Fibroblast of skin of abdomen (primary cell): ENCODE measurements at places on chromosomes 6 and 20.

GRCh38 chr6:137341681-137342195 lies 122.6 kb upstream of the IFNGR1 start:
- DNase-seq, result peak; percentile 80

- DNase-seq, result peak; percentile 29
Measured at GRCh38 chr6:40723967-40724366, 136.8 kb upstream of the LRFN2 start.

DNA sequence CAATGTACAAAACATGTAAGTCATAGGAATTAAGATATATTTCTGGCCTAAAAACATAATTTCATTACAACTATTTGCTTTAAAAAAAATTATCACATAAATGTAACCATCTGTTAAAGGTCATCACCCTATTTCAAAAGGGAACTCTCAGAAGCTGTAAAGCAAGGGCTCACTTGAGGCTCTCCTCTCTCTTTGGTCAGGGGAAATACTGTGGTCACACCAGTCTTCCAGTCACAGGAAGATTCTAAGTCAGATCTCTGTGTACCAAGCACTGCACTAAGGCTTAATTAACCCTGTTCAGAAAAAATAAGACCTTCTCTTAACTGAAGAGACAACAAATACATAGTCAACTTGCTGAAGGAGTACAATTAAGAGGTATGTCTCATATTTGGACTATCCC lies 75.6 kb downstream of the MMS22L start:
- no peak for DNase-seq

DNA sequence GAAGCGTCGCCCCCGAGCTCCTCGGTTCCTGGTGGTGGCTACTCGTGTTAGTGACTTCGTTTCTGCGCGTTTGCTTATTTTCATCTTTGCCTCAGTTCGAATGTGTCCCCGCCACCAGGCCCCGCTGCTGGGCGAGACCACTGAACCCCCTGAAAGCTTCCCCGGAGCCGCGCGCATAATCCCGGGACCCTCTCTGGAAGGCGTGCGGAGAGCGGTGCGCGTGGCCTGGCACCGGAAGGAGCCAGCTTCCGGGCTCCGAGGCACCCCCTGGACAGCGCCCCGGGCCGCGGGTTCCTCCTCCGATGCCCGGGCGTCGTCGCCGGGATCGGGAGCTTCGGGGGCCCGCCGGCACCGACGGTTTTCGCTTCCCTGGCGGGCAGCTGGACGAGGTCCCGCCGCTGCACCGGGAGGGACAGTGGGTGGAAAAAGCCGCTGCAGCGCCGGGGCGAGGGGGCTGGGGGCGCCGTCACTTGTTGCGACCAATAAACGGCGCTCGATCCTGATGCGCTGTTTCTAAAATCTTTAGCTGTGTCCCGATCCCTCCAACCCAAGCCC lies 643 bp upstream of the SLC35D3 start:
- peak; percentile 6 for DNase-seq

- no peak for DNase-seq
Measured at GRCh38 chr6:21337263-21337662, 256.3 kb upstream of the SOX4 start.

DNA sequence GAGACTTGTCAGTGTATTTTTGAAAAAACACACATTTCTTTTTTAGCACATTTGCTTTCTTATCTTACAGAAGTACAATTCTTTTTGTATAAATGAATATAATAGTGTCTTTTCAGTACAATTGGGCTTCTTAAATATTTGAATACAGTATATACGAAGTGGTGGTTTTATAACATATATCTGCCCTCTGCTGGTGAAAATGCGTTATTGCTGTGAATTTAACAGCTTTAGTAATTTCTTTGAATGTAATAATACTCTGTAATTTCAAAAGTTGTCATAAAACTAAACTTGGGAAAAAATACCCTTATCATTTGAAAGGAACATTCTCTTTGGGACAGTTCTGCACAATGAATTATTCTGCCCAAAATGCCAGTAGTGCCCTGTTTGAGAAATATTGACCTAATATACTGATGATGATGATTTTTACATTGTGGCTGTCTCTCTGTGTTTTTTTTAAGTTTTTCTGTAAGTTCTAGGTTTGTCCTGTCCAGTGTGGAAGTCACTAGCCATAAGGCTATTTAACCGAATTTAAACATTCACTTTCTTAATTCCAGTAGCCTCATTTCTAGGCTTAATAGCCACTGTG lies 19.0 kb downstream of the SMAP1 start:
- DNase-seq, result peak; percentile 31

DNA sequence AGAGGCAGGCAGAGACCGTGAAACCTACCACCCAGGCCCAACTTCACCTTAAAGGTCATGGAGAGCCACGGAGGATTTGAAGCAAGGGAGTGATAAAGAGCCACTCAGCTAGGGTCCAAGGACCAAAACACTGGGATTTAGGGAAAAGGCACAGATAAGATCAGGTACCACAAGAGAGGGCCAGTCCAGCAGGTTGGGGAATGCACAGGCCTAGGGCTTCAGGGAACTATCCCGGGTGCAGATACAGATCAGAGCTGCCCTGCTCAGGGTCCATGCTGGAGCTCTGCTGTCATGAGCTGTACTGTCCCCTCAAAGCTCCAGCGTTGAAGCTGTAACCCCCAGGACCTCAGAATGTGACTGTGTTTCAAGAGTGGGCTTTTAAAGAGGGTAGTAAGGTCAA lies 16.9 kb downstream of the SLC22A23 start:
- no peak for DNase-seq

GRCh38 chr20:56711018-56711417 lies 81.9 kb downstream of the TFAP2C start:
- DNase-seq, result peak; percentile 6

- DNase-seq, result peak; percentile 16
Measured at GRCh38 chr6:52162940-52163908, 23.0 kb upstream of the IL17A start.

DNA sequence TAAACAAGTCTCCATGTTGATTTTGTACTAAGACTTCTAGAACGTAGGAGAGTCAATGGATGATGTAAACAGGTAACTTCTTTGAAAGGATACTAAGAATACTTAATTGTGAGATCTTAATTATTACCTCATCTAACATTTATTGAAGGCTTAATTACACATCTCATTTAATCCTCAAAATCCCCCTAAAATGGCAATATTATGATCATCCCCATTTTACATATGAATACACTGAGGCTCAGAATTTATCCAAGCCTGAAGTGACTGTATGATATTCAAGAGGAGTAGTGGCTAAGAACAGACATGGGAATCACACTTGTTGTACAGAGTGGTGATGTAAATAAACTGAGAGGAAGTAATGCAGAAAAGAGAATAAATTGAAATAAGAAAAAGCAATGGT lies 22.9 kb downstream of the NOL7 start:
- DNase-seq, result no peak

GRCh38 chr6:150313781-150314180 lies 55.0 kb upstream of the IYD start:
- DNase-seq, result no peak

DNA sequence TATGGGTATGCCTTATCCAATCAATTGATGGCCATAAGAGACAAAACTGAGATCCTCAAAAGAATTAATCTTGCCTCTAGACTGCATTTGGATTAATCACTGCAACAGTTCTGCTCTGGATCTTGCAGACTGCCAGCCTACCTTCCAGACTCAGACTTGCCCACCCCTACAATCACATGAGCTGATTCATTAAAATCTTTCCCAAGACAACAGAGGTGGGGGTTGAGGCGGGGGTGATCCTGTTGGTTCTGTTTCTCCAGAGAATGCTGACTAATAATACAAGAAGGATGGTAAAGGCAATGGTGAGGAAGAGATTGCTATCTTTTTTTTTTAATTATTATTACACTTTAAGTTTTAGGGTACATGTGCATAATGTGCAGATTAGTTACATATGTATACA lies 43.7 kb upstream of the MEI4 start:
- DNase-seq, result no peak

- DNase-seq, result no peak
Measured at GRCh38 chr6:15023448-15023847, 222.4 kb upstream of the JARID2 start.

DNA sequence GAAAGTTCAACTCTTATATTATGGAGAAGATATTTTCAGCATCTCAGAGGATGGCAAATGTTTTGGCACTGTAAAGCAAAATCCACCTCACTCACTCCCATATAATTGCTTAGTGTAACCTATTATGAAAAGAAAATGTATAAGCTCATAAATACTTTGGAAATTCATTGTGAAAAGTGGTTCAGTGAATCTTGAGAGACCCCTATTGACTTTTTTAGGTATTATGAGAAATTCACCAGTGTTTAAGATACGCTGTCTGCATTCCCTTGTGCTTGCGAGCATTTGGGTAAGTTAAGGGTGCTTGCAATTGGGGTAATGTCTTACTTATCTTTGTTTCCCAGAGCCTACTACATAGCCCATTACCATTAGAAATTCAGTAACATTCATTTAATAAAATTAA lies 66.3 kb upstream of the BMP5 start:
- DNase-seq, result no peak

DNA sequence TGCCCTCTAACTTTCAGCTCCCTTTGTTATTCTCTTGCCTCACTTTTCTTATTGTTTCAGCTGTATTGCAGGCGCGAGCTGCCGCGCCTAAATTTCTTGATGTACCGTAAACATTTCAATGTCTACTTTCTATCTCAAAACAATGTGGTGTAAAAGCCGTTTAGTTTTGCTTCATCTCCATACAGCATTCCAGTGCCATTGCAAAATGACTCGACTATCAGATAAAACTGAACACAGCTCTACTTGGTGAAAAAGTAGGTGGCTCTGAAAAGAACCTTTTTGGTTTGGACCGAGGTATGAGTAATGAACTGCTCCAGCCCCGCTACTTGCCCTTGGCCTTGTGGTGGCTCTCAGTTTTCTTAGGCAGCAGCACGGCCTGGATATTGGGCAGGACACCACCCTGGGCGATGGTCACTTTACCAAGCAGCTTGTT lies 74.6 kb downstream of the OR2B2 start:
- DNase-seq, result no peak

GRCh38 chr20:57570145-57570850 lies 9.4 kb downstream of the PCK1 start:
- no peak for DNase-seq

- DNase-seq, result peak; percentile 74
Measured at GRCh38 chr6:7107578-7108195, at the start of gene RREB1. RREB1 (plus strand) TSS chr6:7107961; CDS start chr6:7181912, 73,951 bp downstream.

DNA sequence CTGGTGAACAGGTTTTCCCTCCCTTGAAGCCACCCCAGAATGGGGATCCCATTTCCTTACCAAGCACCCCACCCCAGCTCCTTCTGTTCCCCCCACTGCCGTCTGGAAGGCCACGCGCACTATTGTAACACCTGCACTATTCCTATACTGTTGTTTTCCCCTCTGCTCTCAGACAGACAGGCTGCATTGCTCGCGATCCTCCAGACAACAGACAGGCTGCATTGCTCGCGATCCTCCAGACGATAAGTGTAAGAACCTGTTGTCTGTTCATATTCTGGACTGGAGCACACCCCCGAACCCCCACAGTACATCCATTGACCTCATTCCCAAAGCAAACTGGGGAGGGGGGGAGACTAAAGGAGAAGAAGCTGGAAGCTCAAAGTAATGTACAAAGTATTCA lies 72.7 kb downstream of the LY86 start:
- DNase-seq, result no peak

- DNase-seq, result no peak
Measured at GRCh38 chr20:2911200-2911599, 37.9 kb downstream of the PTPRA start.

DNA sequence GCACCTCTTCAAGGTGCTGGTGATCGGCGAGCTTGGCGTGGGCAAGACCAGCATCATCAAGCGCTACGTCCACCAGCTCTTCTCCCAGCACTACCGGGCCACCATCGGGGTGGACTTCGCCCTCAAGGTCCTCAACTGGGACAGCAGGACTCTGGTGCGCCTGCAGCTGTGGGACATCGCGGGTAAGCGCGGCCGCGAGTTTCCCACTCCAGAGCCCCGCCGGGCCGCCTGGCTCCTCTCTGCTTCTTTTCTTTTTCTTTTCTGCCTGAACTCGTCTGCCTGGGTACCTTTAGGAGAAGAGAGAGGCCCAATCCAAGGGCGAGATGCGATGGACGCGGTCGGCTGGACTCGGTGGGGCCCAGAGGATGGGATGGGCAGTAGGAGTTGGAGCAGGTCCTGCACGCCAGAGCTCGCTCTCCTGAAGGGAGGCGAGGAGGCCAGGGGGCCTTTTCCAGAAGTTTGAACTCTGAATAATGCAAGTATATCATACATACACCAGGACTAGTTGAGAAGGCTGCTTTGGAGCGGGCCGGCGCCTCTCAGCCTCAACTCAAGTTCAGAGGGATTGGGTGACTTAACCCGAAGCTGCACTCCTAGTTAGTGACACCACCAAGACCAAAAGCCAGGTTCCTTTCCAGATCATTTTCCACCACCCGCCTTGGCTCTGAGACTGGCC lies 445 bp downstream of the RAB32 start:
- peak; percentile 52 for DNase-seq

DNA sequence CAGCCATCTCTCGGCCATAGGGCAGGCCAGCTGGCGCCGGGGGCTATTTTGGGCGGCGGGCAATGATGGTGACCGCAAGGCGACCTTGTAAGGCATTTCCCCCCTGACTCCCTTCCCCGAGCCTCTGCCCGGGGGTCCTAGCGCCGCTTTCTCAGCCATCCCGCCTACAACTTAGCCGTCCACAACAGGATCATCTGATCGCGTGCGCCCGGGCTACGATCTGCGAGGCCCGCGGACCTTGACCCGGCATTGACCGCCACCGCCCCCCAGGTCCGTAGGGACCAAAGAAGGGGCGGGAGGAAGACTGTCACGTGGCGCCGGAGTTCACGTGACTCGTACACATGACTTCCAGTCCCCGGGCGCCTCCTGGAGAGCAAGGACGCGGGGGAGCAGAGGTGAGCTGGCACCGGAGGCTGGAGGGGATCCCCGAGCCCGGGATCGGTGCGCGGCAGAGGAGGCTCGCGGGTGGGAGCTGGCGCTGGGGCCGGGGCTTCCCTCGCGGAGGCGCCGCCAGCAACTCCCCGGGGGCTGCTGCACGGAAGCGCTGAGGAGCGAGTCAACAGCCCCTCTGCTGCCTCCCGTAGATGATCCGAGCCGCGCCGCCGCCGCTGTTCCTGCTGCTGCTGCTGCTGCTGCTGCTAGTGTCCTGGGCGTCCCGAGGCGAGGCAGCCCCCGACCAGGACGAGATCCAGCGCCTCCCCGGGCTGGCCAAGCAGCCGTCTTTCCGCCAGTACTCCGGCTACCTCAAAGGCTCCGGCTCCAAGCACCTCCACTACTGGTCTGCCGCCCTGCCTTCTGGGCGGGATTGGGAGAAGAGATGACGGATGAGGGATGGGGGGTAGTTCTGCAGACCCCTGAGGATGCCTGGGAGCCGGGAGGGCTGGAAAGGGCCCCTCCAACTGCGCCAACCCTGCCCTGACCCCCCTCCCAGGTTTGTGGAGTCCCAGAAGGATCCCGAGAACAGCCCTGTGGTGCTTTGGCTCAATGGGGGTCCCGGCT lies at the start of the genes CTSA and NEURL2:
CTSA (plus strand) TSS at position 351 of the 999 bp plus-strand sequence; CDS start at position 585, 234 bp downstream.
NEURL2 (minus strand) TSS at position 224 of the 999 bp plus-strand sequence; CDS start at position 7, 217 bp downstream.
- peak; percentile 93 for DNase-seq

GRCh38 chr6:169996378-169997051 lies 245.1 kb downstream of the ERMARD start:
- DNase-seq, result no peak

DNA sequence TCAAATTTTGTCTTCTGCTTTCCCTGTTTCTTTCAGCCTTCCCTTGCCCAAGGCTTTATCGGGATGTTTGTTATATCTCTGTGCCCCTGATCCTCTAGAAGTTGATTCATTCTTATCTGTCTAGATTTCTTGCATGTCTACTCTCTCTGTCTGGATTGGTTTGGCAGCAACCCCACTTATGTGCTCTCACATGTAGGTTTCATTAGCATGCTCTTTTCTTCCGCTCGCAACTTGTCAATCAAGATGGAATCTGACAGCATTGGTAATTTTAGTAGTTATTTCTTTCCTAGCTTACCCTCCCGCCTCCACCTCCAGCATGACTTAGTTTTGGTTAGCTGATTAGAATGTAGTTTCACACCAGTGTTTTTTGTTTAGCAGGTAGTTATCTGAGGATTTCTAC lies 39.3 kb downstream of the LRRC1 start:
- DNase-seq, result no peak
